ENCODE measurements at places on chromosomes 6 and 20.

- DNase-seq = no peak
These were observed 111.8 kb downstream of the AGPAT4 start for GRCh38 chr6:161161889-161162624.

GRCh38 chr6:85744433-85744970 lies 101.8 kb upstream of the SYNCRIP start:
- DNase-seq = no peak

- DNase-seq = no peak
These were observed 256.6 kb downstream of the EYS start for GRCh38 chr6:65450451-65450850.

DNA sequence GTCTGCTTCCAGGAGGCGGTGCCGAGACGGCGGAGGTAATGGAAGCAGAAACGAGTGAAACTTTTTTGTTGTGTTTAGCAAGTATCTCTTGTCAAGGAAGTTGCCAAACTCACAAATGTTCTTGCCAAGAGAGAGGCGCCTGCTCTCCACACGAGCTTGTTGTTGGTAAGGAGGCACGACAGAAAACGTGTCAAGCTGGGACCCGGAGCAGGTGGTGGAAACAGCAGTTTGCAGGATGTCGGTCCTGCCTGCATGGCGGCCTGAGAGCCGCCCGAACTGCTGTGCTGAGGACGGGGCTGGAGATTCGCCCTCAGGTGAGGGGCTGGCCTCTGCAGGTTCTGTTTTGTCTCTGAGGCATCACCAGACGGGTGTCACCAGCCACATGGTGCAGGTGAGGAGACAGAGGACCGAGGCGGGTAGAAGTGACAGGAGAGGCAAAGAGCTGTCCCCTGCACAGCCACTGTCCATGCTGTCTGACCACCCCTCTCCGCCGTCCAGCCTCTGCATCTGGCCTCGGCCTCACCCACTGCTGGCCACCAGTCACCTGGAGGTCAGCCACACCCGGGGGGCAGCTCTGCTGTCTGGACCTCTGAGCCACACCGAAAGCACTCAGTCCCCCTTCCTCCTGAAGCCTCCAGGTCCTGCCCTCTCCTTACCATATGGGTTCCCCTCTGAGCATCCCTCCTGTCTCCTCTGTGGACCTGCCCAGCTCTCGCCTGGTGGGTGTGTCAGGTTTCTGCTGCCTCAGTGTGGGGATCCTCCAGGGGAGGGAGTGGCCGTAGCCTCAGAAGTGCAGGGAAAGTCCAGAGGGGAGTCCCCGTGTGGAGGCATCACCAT lies 261.5 kb downstream of the TAF4 start:
- DNase-seq = no peak

- no peak for DNase-seq
These were observed 16.1 kb upstream of the RIPOR2 start for GRCh38 chr6:24951811-24952299.

- no peak for DNase-seq
These were observed 136.5 kb upstream of the AKAP12 start for GRCh38 chr6:151103266-151103665.

GRCh38 chr6:17032988-17033634 lies 68.7 kb upstream of the STMND1 start:
- no peak for DNase-seq

DNA sequence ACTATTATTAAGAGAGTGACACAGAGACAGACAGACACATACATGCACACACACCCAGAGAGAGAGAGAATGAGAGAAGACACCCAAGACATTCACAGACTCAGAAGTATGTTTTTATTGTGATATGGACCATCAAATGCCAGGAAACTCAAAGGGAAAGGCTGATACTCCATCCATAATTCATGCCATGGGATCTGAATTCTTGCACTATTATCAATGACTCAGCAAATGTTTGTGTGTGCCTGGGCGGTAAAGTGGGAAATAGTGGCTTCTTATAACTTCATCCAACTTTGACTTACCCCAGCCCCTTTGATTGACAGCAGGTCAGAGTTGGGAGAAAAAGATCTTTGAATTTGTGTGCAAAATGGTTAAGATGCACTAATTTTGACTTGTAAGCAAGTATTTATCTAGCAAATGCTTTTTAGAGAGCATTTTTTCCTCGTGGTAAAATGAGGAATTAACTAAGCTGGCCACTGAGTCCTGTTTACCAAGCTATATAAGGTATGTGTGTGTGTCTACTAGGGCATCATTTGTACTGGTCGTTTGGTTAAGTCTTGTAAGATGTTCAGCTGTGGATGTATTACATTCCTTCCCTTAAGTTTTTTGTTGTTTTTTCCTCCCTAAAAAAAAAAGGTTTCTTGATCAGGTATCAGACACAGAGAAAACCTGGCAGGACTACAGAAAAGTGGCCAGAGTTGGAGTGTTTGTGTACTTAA lies 3.0 kb upstream of the CCN2 start:
- no peak for DNase-seq

Measured in GM18507 (cell line).